ENCODE measurements at places on chromosomes 13 and 19. TPM values are rescaled to one million over a fixed set of nuclear protein-coding genes. Genes with fewer than 3 reads are reported as not detected.

DNA sequence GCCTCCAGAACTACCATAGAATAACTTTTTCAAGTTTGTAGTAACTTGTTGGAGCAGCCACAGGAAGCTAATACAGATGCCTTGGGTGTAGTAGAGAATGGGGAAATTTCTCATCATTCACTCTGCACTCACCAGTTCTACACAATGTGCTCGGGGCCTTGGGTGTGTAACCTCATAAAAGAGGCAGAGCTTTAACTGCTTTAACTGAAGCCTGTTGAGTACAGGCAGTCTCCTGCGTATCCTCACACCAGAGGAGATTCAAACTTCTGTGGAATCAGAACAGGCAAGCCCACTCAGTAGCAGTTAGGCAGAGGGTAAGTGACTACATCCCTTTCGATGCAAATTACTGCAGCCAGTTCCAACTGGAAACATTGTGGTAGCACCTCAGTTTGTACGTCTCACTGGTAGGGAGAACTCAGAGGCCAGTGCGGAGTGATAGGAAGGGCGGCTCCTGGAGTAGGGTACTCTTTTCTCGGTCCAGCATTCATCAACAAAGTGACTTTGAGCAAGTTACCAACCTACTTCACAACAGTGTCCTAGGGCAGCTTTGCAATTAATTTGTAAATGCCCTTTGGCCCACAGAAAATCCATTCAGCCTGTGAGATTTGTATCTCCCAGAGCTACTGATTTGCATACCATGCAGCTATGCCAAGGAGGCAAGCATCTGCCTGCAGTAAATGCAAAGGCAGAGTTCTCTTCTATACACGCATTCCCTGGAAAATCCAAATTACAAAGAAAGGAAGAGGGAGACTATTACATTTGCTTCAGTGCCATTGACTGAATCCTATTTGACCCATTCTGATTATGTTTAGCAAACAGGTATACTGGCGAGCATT, 904.3 kb downstream of the DIAPH3 start:
- DNase-seq = no peak

- DNase-seq = no peak
Observed at GRCh38 chr13:112648966-112649690, 40.7 kb upstream of the ATP11A start.

GRCh38 chr13:58324161-58324560, 692.6 kb downstream of the PCDH17 start:
- no peak for DNase-seq

DNA sequence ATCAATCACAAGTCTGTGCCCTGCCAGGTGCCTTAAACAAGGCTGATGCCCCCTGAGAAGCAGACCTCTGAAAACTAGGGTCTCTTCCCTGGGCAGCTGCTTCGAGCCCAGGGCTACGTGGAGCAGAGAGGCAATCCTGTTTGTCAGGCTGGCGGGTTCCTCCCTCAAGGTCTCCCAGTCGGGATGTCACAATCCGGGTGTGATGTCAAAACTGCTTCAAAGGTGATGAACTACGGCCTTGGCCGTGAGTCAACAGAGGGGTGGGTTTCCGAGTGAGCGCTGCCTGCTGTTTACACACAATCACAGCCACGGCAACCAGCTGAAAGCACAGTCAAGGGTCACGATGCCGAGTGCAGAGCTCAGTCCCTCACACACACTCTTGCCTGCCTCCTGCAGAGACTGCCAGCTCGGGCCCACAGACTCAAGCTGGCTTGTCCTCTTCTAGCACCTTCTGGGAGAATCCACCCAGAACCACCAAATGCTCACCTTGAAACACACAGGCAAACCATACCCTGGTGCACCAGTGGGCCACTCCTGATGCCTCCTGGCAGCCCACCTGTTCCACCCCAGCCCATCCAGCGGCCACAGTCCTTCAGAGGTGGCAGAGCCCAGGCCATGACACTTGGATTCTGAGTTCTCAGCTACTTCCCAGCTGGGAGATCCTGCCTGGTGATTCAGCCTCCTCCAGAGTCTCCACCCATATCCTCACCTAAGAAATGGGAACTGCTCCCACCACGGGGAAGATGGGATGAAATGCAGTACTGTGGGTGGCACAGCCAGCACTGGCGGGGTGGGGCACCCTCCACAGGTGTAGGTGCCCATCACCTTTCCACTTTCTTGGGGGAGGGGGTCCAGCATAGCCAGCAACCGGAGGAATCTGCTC, 6.8 kb downstream of the ELL start:
- no peak for DNase-seq

DNA sequence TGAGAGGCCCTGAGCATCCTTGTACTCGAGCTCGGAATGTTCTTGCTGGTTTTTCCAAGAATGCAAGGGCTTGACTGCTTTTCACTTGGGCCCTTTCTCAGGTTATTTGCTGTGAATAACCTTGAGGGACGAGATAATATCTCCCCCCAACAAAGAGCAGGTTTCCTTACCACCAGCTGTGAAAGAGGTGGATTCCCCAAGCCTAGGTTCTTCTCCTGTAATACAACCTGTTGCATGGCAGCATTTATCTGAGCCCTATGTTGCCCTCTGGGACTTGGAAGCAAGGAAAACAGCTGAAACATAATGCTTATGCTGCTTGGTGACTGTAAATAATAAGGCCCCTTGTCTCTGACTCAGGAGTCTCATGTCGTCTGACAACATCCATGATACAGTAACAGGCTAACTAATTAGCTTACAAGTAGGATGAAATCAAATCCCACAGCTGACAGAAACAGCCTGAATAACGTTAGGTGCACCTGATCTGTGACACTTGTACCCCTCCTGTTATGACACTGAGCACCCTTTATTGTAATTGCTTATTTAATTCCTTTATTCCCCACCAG, 43.6 kb upstream of the RCBTB2 start:
- DNase-seq = no peak

CCNA1 gene
- 0.59 TPM for total RNA-seq

SIGLEC5 gene
- total RNA-seq = 1.4 TPM

UGGT2 gene
- 45.5 TPM for total RNA-seq

UNC13A gene
- total RNA-seq = 0.10 TPM
